Urinary bladder (tissue), 4 donors: ENCODE measurements at places on chromosomes 2 and 18.

- no peak for DNase-seq
These were observed 112.8 kb upstream of the SLC39A10 start for GRCh38 chr2:195543902-195544894.

DNA sequence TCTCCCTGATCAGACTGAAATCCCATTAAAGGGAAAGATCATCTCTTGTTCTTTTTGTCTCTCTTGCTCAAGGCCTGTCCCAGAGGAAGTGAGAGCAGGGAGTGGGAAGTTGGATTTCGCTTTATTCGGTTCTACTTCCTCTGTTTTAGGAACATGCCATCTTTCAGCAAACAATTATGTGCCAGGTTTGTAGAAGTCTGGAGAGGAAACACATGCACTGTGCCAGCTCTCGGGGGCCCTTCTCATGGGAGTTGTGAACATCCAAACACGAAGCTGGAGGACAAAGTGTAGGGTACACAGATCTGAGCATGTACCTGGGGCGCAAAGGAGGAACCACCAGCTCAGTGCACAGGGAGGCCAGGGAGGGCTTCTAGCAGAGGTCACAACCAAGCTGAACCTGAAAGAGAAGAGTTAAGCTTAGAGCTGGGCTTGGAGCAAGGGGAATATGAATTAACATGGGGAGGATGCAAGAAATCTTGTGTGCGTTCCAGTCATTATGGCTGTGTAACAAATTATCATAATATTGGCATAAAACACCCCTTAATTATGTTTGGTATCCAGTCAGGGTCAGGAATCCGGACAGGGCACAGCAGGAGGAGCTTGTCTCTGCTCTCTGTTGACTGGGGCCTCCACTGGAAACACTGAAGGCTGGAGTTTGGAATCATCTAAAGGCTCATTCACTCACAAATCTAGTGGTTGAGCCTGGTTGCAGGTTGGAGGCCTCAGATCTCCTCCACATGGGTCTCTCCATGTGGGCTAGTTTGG is 128.6 kb downstream of the ZFP36L2 start:
- no peak for DNase-seq

GRCh38 chr2:33392366-33392765 is 84.1 kb upstream of the RASGRP3 start:
- DNase-seq = no peak

GRCh38 chr2:185375731-185376130 is 362.9 kb upstream of the FSIP2 start:
- DNase-seq = no peak

GRCh38 chr2:216424274-216424673 is 12.0 kb downstream of the SMARCAL1 start:
- DNase-seq = no peak
